Omental fat pad (tissue), 4 donors: ENCODE measurements at places on chromosomes 2 and 18. TPM values are rescaled to one million over a fixed set of nuclear protein-coding genes. Genes with fewer than 3 reads are reported as not detected.

DNA sequence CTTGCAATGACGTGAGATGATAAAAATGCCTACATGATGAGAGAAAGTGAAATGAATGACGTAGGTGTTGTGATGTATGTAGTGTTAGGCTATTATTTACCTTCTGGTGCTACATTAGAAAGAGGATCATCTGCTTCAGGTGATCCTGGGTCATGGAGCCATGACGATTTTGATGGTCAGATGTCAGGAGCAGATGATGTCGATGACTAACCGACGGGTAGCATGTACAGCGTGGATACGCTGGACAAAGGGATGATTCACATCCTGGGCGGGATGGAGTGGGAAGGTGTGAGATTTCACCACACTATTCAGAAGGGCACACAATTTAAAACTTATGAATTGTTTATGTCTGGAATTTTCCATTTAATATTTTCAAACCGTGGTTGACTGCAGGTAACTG lies 43.5 kb upstream of the ACVR1C start:
- DNase-seq: no peak

FTCDNL1 gene
- total RNA-seq: 1.9 TPM

- DNase-seq: no peak
These were observed 6.0 kb upstream of the NEDD4L start for GRCh38 chr18:58038063-58038462.

DNA sequence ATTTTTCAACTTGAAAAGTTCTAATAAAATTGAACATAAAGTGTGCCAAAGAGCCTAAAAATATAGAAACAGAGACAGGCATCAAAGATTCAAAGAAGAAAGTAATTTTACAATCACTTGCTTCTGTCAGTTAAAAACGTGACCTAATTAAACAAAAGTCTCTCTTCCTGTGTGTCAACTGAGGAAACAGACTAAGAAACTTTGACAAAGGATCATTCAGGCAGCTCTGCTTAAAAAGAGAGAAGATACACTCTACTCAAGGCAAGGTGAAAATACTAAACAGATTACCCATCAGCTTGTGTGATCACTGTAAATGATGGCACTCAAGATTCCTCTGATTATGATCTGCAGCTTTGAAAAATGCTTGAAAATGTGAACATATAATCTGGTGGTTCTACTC lies 47.8 kb downstream of the DYM start:
- no peak for DNase-seq

CRYGC gene
- not detected for total RNA-seq

- DNase-seq: peak; percentile 69
These were observed 207.9 kb downstream of the ARL4C start for GRCh38 chr2:234288974-234289455.

DNA sequence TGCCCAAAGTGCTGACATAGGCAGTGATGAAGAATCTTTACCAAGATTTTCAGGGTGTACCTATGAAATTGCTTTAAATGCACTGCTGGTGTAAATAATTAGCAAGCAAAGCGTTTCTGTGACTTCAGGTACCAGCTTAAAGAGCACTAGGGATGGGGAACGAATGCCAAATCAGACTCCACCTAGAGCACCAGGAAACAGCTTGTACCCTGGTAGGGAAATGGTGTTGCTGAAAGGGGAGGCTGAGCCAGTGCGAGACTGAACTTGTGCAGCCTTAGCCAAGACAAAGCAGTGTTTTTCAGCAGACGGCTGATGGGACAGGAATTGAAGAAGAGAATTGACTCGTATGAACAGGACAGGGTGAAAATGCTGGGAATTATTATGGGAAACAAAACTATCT lies 65.6 kb downstream of the TWSG1 start:
- DNase-seq: no peak

DNA sequence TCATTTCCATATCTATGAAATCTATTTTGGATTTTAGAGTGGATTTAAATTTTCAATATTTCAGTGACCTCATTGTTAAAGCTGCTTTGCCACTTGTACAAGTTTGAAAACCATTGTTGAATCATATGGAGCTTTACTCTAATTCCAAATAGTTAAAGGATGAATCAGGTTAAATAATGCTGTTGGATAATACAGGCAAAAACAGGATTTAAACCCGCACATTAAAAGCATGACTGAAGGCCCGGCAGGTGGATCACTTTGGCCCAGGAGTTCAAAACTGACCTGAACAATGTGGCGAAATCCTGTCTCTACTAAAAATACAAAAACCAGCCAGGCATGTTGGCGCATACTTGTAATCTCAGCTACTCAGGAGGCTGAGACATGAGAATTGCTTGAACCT lies 68.3 kb downstream of the RIF1 start:
- no peak for DNase-seq

GRCh38 chr2:237798236-237799059 lies at the start of gene RBM44:
Gene RBM44, plus strand, starts transcription at chr2:237798779. Its CDS starts 14,831 bp downstream, at chr2:237813610.
- DNase-seq: no peak

DNA sequence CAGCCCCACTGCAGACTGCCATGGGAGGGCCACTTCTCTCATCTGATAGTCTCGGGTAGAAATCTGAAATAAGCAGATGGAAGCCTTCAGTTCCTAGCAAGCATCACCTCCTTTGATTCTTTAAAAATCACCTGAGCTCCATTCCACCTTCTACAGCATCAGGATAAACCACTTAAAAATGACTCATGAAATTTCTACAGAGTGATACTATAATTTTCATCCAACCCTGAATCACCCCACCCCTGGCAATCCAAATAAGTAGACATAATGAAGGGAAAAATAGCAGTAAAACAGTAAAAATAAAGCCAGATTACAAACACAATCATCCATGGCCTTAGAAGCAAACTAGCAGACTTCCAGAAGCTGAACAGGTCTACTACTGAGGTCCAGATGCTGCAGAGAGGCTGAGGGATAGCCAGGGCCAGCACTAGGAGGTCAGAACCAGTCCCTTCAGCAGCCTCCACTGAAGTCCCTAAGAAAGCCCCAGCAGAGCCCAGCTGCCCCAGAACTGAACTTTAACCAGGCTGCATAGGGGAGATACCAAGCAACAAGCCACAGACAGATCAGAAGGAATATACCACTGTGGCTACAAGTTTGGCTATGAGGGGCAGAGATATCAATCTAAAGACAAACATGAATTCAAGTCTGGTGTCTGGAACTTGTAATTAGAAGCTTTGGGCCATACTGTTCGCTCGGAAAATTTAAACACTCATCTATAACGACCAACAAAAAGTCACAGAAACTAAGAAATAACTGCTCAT lies 54.7 kb upstream of the RNU4ATAC start:
- DNase-seq: no peak

CD28 gene
- 9.0 TPM for total RNA-seq

DNA sequence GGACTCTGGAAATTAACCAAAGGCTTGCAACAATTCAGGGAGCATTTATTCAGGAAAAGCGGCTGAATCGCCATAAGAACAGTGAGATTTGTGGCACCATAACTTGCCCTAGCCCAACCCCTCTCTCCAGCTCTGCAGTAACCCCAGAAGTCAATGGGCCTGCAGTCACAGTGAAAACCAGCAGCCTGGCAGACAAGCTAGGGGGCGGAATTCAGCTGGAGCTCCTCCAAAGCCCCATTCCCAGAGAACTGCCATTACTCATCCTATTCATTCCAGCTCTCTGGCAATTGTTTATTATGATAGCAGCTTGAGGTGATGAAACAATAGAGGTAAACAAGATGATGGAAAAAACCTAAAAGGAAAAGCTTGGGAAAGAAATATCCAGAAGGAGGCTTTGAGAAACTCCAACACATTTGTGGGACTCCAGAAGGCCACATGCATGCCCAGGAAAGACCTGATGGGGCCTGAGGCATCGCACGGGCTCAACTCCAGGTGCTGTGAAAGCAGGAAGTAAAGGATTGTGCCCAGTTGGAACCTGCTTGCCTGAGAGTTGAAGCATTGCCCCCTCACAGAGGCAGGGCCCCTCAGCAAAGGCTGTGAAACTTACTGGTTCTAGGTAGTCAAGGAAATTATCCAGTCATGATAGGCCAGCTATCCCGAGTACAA lies 126.7 kb downstream of the TWIST2 start:
- no peak for DNase-seq

DNA sequence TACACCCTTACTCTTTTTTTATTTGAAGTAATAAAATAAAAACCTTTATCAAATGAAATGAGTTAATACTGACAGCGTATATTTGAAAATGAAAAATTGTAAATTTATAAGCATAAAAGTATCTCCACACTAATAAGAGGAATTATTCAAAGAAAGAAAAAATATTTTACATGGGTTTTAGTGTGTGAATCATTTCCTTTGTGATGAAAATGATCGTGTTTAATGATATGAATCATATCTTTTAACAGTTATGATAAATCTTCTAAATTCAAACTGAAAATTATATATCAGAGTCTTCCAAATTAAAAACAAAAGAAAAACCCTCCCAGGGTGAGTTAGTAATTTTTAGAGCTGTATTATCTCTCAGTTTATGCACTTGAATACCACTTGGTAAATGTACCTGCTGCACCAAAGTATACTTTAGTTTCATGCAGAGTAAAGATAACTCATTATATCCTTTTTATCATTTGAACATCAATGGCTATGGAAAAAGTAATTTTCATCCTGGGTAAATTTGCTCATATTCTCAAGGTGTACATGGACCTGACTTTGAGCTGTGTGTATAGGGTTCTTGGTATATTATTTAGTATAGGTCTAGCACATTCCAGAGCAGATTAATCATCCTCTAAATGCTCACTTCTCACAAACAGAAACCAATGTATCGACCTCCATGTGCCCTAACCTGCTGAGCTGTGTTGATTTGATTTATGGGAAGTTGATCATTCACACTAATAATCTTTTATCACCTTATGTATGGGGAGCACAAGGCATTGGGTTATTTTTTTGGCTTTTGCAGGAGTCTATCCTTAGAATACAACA lies 98.7 kb upstream of the VWC2L start:
- DNase-seq: no peak
